ENCODE measurements at places on chromosomes 11 and 22.

DNA sequence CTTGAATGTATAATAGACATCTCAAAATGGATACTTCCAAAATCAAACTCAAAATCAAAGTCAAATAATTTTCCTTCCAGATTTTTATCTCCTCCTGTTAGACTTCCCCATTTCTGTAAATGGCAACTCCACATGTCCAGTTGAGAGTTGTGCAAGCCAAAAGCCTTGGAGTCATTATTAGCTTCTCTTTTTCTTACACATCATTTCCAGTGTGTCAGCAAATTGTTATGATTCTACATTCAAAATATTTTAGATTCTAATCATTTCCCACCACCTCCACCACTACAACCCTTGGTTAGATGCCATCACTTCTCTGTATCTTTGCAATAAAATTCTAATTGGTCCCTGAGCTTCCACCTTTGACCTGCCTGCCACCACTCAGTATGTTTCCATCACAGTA, 155.7 kb downstream of the CNTN5 start:
- DNase-seq = no peak

DNA sequence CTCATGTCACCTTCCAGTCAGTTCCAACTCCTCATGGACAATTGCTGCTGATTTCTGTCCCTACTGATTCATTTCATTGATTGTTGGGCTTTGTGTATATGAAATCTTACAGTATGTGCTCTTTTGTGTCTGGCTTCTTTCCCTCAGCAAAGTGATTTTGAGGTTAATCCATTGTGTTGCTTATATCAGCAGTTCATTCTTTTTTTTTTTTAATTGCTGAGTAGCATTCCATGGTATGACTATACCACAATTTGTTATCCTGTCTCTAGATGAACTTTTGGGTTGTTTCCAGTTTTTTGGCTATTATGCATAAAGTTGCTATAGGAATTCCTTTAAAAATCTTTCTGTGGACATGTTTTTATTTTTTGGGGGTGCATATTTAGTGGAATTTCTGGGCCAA, 59.9 kb downstream of the NXPE1 start:
- no peak for DNase-seq

DNA sequence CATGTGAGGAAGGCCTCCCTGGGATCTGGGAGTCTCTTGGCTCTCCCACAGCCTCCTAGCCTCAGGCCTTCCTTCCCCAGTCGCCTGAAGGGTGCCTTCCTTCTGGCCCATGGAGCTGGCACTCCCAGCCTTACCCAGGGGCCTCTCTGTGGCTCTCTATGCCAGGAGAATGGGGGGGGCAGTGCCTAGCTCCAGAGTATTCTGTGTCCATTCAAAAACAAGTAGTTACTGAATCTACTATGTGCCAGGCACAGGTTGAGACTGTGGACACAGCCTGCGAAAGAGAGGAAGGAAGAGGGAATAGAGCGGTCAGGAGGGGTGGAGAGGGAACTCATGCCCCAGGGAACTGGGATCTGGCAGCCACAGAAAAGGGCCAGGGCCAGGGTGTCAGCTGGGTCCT, 2.7 kb upstream of the PLA2G3 start:
- DNase-seq = no peak

DNA sequence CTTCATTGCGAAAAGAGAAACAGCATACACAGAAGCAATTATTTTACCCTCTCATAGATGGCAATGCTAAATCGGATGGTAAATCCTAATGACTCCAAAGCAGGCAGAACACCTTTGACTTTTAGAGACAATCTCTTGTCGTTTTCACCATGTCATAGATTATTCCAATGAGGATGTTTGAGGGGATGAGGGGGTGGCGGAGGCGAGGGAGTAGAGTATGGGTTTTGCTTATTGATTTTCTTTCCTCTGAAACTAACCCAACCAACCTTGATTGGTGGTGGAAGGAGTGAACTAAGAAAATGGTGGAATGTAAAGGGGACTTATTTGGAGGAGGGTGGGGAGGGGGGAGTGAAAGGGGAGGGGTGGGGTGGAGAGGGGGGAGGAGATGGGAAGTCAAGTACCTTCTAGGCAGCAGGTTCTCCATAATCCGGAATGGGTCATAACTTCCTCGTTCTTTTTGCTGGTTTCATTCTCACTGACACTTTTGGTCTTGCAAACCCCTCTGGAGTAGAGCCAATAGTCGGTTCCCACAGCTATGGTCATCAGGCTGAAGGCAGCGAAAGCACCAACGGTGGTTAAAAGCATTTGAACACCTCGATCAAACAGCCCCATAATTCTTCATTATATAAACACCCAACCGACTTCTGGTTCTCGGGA, 1.5 kb downstream of the CACNG2 start:
- DNase-seq = no peak

GRCh38 chr11:93567401-93567895, 24.3 kb upstream of the SMCO4 start:
- DNase-seq = no peak

GRCh38 chr22:42648368-42649245, 585 bp downstream of the CYB5R3 start:
- DNase-seq = peak; percentile 69

- peak; percentile 91 for DNase-seq
Observed at GRCh38 chr11:60193687-60194433, 11.0 kb upstream of the MS4A6A start.

DNA sequence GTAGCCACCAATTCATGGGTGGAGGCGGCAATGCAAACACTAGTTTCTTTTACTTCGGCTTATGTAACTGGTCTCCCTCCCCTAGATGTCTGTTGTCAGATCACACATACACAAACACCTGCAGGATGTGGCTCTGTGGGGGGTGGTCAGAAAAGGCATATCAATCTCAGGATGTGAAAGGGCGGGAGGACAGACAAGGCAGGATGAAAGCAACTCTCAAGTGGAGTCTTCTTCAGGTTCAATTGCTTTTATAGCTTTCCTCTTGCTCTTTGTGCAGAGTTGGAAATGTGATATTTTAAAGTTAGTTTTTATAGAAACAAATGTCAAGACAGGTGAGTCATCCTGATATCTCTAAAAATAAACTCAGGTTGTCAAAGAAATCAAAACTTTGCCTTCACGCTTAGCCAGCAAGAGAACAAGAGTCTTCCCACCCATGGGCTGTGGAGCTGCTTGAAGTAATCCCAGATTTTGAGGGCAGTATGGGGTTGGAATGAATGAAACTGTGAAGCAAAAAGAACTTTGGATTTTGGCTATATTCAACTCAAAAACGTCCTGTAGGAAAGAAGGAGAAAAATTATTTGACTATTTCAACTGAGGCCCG, 423.4 kb downstream of the GUCY1A2 start:
- DNase-seq = no peak

DNA sequence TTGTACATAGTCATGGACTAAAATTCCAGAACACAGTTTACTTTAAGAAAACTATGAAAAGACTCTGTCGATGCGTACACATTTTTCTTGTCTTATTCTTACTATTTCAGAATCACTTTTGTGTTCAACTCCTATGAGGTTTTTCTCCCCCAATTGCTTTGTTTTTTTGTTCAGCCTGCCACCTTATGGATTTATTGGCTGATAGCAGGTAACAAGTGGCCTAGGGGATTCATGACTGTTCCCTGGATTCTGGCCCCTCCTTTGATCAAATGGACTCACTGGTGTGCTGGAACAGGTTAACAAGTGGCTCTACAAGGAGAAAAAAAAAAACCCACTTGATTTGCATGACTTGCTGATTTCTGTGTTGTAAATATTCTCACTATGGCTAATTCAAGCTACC, 10.6 kb downstream of the MMP20 start:
- no peak for DNase-seq

GRCh38 chr11:66287889-66288670, 863 bp downstream of the YIF1A start:
- DNase-seq = no peak

GRCh38 chr22:23522623-23523251, 57.4 kb downstream of the IGLL1 start:
- no peak for DNase-seq

DNA sequence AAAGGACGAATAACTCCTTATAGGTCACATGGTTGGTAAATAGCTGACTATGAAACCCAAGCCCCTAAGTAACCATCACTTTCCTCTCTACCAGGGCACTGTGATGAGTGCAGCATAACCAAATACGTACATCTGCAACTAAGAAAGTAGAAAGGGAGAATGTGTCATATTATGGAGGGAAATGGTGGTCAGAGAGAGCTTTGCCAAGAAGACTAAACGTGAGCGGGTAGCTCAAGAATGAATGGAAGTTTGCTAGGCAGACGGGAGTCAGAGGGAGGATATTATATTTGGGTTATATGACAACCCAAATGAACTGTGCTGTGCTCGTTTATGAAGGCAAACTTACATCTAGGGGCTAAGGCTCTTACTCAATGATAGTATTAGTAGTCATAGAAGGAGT, 537.3 kb downstream of the OPCML start:
- no peak for DNase-seq

DNA sequence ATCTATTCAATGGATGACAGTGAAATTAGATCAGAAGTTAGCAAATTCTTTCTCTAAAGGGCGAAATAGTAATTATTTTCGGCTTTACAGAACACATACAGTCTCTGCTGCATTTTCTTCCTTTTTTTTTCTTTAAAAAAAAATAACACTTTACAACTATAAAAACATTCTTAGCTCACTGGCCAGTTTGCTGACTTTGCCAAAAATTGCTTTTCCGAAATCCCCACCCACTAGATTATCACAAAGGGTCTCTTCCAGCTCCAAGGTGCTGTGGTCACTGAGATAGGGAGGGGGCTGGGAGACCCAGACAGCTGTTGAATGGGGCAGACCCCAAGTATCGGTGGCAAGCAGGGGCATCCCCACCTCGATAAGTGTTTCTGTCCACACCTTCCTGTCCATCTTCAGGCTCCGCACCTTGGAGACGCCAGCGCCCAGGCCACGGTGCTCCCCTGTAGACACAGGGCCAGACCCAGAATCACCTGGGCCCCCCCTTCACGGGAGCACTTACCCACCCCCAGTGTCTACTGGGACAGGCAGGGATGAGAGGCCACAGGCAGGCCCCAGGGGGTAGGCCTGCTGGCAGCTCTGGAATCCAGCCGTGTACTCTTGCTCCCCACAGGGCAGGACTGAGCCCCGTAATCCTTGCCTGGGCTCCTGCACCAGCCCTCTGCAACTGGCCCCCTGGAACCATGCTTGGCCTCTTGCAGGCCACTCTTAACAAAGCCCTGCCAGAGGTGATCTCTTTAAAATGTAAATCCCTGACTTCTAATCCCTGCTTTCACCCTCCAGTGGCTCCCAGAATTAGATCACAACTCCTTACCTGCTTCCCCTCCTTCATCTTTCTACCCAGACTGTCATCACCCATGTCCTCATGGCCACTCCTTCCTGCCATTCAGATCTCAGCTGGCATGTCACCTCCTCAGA, 31.5 kb upstream of the PDE2A start:
- no peak for DNase-seq

DNA sequence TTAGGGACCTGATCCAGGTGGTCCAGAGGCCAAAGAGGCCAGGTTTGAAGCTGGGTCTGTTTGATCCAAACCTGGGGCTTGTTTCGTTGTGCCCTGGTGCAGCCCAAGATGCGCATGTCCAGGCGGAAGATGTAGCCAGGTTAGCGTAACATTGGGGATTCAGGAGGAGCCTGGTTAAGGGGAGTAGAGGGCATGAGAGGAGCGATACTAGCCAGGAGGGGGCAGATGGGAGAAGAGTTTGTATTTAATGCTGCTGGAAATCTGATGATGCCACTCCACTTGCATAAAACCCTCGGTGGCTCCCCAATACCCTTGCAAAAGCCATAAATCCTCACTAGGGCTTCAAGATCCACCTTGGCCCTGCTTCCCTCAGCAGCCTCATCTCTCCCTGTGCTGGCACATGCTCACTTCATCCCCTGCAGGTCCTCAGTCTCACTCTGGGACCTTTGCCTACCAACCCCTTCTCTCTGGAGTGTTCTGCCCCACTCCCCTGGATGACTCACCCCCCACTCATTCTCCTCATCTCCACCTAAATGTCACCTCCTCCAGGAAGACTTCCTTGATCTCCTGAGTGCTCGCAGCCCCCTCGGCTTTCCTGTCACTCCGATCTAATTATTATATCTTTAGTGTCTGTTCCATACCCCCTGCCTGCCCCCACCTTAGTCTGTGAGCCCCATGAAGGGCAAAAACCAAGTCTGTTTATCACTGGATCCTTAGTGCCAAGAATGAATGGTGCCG, 95.9 kb downstream of the MIAT start:
- no peak for DNase-seq

GRCh38 chr11:108886660-108887009, 221.8 kb downstream of the DDX10 start:
- DNase-seq = peak; percentile 16

GRCh38 chr11:56331861-56332491, 13.9 kb upstream of the OR8K1 start:
- DNase-seq = no peak

GRCh38 chr11:27207025-27207650, 155.9 kb downstream of the CCDC34 start:
- DNase-seq = no peak

- no peak for DNase-seq
Observed at GRCh38 chr22:37060801-37061610, 9.5 kb downstream of the KCTD17 start.

DNA sequence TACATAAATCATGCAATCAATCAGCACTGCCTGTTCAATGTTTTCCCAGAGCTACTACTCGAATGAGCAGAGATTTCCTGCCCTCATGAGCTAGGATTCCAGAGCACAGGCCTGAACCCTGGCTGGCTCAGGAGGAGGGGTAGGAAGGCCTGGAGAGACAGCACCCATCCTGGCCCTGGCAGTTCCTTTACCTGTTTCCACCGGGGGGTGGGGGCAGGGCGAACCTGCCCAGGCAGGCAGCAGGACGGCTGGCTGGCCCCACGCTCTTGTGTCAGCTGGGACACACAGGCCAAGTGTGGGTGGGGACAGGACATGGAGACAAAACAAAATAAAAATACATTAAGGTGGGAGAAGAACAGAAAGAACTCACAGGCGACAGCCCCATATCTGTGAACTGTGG, 109.8 kb upstream of the BID start:
- DNase-seq = no peak

- no peak for DNase-seq
Observed at GRCh38 chr11:27058456-27058855, 17.8 kb downstream of the BBOX1 start.

DNA sequence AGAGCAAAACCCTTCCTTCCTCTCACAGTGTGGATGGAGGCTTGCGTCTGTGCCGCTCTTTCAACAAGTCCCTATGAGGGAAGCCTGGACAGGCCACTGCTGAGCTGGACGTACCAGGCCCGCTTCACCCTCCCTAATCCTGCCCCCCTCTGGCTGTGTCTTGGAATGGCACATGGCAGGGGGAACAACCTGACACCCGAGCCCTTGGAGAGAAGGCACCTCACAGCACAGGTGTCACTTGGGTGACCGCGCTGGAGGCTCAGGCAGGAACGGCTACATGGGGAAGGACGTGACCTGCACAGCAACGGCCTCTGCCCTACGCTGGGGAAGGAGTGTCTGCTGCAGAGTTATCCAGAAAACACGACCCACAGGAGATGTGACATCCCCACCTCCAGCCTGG, 11.0 kb downstream of the CARS1 start:
- no peak for DNase-seq

GRCh38 chr11:128116885-128117284, 470.5 kb downstream of the ETS1 start:
- DNase-seq = no peak

DNA sequence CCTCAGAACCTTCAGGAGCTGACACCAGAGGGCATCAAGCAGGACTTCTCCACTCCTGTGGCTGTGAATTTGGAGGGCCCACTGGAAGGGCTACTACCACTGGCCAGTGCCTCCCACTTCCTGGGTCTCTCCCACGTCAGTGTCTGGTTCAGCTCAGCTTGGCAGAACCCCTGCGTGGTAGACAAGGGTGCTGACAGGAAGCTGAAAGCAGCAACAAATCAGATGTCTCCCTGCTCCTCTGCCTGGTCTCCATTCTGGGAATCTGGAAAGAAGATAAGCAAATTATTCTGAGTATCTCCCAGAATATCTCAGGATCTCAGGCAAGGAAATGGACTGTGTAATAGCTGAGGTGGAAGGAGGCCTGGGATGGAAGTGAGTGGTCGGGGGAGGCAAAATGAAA, 61.5 kb downstream of the TMPRSS5 start:
- DNase-seq = no peak
